ENCODE measurements at places on chromosomes 12 and 14.

- DNase-seq = no peak
Observed at GRCh38 chr14:100472094-100472455, 115.1 kb downstream of the BEGAIN start.

- no peak for DNase-seq
Observed at GRCh38 chr12:131872154-131873051, 22.0 kb upstream of the ULK1 start.

GRCh38 chr12:68158432-68158831 lies 1.1 kb downstream of the IFNG start:
- no peak for DNase-seq

- DNase-seq = no peak
Observed at GRCh38 chr14:32682214-32682613, 256.5 kb upstream of the NPAS3 start.

DNA sequence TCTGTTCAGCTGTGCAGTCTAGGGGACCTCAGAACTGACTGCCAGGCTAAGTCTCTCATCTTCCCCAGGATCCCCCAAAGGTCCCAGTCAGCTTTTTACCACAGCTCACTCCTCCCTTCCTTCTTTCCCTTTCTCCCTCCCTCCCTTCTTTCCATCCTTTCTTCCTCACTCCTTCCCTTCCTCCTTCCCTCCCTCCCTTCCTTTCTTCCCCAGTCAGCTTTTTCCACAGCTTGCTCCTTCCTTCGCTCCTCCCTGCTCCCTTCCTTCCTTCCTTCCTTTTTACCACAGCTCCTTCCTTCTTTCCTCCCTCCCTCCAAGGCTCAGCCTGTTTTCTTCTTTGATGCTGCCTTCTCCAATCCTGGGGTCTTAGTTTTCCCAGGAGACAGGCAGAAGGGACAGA lies 39.2 kb downstream of the ATG14 start:
- no peak for DNase-seq

- DNase-seq = no peak
Observed at GRCh38 chr12:5476356-5476755, 44.4 kb downstream of the NTF3 start.

DNA sequence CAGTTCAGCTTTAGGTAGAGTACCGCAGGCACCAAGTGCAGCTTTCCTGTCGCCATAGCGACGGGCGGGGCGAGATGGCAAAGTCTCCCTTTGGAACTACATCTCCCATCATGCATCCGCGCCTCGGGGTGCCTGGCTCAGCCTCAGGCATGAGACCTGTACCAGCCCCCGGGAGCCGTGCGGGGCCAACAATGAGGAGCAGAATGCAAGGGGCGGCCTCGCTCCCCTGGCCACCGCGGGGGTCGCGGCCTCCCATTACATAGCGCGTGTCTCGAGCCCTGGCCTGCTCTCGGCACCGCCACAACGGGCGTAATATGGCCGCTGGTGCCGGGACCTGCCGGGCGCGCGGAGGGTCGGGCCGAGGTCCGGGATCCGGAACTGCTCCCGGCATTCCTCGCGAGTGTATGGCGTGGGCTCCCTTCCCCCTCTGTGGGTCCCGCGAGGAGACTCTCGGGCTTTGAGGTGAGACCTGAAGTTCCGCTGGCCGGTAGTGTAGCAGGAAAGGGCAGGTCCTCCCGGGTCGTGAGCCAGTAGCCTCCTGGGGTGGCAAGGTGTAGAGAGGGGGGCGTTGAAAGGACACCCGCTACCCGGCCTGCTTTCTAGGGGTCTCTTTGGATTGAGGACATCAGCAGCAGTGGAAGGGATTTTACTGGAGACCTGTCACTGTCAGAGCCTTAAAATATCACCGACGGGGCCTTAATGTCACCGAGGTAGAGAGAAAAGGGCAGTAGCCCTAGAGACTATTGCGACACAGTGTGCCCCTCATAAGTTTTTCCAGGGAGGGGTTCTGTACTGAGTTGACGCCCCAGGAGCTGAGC lies at the start of gene THTPA:
Gene THTPA (plus strand): TSS at position 390 of the 818 bp plus-strand sequence. CDS start 487 bp downstream, outside the sequence.
- peak; percentile 90 for DNase-seq

- no peak for DNase-seq
Observed at GRCh38 chr14:100762901-100763300, 36.2 kb downstream of the DLK1 start.

- no peak for DNase-seq
Observed at GRCh38 chr12:48004053-48004941, at the start of gene COL2A1. Gene COL2A1 (minus strand): TSS chr12:48004476. CDS start chr12:48004321, 155 bp downstream.

- no peak for DNase-seq
Observed at GRCh38 chr12:62103748-62104147, 156.5 kb upstream of the USP15 start.

DNA sequence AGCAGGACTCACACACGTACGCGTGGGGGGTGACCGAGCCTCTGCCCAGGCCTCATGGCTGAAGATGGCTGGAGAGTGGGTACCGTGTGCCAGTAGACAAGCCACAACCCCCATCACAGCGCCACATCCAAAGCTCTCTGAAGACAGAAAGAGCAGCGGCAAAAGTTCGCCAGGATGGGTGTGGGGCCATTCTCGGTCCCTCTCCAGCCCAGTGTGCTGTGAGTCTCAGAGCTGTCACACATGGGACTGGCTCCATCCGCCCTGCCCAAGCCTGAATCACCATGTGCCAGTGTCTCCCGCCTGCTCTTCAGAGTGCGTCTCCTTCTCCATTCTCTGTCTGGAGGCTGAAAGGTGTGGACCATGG lies 5.7 kb downstream of the TMEM179 start:
- no peak for DNase-seq

GRCh38 chr12:18953505-18953904 lies 176.0 kb upstream of the PLEKHA5 start:
- DNase-seq = no peak

GRCh38 chr12:62371661-62372060 lies 95.0 kb upstream of the MON2 start:
- DNase-seq = no peak
